ENCODE measurements at places on chromosomes 13 and 19.
A peak's percentile ranks its signal among the peaks of the same experiment; 100 is the strongest.

- DNase-seq, result no peak
Measured at GRCh38 chr19:2330255-2330631, 1.8 kb downstream of the SPPL2B start.

GRCh38 chr19:52981329-52981728, 18.6 kb upstream of the ZNF816 start:
- no peak for DNase-seq

DNA sequence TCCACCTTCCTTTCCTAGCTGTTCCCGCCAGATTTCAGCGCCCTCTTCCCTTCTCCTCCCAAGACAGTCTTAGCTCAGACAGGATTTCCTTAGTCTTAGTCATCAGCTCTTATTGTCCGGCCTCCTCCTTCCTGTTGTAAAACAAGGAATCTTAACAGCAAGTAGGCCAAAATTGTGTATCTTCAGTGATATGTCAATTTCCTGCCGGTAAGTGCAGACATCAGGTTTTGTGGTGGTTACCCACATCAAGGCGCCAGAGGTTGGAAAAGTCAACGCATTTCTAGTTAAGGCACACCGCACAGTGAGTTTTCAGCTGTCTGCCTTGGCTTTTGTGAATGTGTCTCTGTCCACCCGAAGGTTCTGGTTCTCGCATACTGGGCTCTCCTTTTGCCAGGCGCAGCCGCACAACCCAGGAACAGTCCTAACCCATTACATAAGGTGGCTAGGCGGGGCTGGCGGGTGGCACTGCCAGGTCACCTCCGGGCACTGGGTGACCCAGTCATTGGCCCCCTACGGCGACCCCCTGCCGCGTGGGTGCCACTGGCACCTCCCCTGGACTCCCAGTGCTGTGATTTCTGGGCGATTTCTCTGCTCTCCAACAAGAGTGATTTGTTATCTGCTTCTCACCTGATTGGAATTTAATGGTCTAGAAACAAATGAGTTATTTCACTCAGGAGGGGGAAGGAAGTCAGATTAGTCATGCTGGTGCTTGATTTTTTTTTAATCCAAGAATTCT, 12.9 kb downstream of the COL4A2 start:
- DNase-seq, result no peak

- no peak for DNase-seq
Measured at GRCh38 chr13:89061821-89062220, 1390.7 kb downstream of the SLITRK5 start.

- DNase-seq, result no peak
Measured at GRCh38 chr13:40682449-40683240, 16.2 kb upstream of the FOXO1 start.

- no peak for DNase-seq
Measured at GRCh38 chr19:11332822-11333221, 6.6 kb downstream of the RAB3D start.

GRCh38 chr19:55265173-55265572, 6.4 kb upstream of the PPP6R1 start:
- no peak for DNase-seq

- no peak for DNase-seq
Measured at GRCh38 chr13:87122551-87122950, 548.6 kb upstream of the SLITRK5 start.

GRCh38 chr19:23285948-23286347, 35.8 kb upstream of the ZNF724 start:
- no peak for DNase-seq

DNA sequence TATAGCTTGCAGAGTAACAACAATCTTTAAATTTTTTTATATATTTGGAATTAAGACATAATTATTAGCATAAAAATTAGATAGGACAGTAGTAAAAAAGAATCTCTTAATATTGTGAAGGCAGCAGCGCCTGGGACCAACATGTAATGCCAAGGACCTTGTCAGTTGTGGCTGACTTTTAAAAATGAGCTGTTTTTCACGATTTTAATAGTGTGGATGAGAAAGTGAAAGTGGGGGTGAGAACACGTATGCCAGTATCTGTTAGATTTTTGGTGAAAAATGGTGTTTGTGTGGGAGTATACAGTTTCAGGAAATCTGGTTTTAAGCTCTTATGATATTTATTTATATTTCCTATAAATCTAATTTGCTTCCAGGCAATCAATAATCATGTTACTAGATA, 125.2 kb downstream of the LMO7 start:
- DNase-seq, result no peak

- no peak for DNase-seq
Measured at GRCh38 chr13:95199896-95200295, 101.4 kb downstream of the ABCC4 start.

- DNase-seq, result no peak
Measured at GRCh38 chr13:95341441-95341840, 40.2 kb upstream of the ABCC4 start.

DNA sequence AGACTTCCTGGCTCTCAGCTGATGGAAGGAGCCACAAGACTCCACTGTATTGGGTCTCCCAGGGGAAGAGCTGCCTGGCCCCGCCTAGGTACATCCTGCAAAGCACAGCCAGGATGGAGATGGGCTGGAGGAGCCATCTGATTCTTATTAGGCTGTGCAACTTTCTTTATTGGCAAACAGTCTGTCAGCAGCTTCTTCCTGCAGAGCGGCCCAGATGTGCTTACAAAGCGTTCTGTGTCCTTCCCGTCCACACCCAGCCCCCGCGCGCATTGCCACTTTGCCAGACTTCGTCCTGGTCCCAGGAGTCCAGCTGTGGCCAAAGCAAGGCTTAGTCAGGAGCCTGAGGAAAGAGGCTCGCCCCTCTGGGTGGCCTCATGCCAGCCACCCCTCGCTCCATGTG, 409.3 kb downstream of the ZNF536 start:
- DNase-seq, result no peak

DNA sequence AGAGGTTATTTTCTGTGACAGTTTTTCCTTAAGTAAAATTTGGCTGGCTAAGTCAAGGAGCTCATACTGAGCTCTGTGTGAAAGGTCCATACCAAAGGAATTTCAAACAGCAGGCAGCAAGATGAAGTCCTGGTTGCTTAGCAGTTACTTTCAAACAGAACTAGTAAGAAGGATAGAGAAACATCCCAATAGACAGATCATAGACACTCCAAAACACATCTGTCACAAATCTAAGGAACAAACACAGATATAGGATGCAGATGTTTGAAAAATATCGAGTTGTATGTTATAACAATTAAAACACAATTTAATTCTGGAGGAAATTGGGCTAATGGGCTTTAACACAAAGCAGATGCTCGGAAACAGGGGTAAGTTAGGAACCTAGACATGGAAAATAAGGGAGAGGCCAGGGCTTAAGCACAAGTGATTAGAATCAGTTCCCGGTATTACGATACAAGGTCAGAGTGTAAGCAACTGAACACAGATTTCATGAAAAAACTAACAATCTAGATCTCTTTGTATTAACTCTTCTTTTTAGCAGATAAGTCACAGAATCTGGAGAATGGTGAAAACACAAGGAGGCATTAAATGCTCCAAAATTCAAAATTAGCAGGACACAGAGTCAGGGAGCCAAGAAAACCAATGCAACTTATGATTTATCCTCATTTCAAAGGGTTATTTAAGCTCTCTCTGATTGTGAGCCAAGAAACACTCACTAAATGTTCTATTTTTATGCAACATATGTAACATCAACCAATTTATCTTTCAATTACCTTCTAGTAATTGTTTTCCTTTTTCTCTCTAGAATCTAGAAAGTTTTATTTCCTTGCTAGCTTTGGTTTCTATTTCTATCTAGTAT, 1992.9 kb upstream of the PCDH20 start:
- no peak for DNase-seq

DNA sequence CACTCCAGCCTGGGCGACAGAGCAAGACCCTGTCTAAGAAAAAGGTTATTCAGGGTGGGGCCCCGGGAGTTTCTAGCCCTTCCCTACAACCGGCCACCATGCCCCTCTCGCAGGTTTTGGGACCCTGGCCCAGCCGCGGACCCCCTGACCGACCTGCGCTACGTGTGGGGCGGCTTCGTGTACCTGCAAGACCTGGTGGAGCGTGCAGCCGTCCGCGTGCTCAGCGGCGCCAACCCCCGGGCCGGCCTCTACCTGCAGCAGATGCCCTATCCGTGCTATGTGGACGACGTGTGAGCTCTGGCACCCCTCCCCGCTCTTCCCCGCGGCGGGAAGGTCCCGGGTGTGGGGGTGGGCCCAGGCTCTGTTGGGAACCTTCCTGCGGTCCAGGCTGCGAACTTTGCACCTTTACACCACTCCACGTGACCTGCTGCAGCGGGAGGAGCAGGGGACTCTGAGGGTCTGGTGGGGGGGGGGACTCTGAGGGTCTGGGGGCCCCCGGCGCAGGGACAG, 6.3 kb downstream of the ABCA7 start:
- no peak for DNase-seq

DNA sequence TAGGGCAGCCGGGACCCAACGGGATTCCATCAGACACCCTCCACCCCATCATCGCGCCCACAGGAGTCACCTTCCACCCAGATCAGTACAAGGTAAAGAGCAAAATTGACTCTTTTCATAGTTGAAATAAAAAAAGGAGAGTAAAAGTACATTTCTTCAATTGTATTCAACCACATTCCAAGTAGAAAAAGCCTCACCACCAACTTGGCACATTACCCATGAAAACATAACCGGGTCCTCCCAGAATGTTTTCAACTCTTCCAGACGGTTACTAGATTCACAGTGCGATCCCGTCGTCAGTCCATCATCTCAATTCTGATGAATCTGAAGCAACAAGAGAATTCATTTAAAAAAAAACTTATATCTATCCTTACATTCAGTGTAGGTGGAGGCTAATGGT, 125.2 kb downstream of the RAB20 start:
- DNase-seq, result no peak

- no peak for DNase-seq
Measured at GRCh38 chr19:35710784-35711723, 6.7 kb downstream of the ZBTB32 start.

DNA sequence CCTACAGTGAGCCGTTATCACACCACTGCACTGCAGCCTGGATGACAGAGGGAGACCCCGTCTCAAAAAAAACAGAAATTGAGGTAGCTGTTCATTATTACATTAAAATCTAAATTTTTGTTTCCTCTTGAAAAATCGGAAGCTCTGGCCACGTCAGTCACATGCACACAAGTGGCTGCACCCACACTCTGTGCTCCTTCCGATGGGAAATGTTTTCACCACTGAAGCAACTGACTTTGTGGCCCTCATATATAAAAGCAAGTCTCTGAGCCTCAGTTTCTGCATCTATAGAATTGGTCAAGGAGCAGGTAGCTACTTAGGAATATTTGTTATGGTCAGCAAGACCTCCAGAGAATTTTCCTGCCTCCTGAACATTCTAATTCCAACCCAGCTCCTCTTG, 4.5 kb downstream of the LRRC25 start:
- DNase-seq, result no peak

GRCh38 chr13:72141855-72142519, 275.0 kb upstream of the DACH1 start:
- DNase-seq, result no peak

DNA sequence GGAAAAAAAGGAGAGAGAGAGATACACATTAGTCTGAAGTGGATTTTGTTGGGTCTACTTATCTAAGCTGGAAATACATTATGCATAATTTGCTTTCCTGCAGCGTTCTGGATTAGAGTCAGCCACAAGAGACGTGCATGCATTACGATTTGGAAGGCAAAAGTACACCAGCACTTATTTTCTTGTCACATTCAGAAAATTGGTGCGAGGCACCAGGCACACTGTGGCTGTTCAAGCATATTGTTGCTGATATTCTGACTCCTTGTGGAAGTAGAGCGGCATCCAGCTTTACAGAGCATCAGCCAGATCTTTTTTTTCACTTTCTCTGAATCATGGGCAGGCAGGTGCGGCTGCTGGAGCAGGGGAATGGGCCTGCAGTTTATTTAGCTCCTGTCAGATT, 905.6 kb upstream of the SPRY2 start:
- no peak for DNase-seq

GRCh38 chr19:46748325-46749109, 2.3 kb upstream of the STRN4 start:
- DNase-seq, result peak; percentile 13

- no peak for DNase-seq
Measured at GRCh38 chr13:50994651-50995050, 85.1 kb downstream of the RNASEH2B start.

- no peak for DNase-seq
Measured at GRCh38 chr19:12656899-12657571, 9.5 kb downstream of the MAN2B1 start.

DNA sequence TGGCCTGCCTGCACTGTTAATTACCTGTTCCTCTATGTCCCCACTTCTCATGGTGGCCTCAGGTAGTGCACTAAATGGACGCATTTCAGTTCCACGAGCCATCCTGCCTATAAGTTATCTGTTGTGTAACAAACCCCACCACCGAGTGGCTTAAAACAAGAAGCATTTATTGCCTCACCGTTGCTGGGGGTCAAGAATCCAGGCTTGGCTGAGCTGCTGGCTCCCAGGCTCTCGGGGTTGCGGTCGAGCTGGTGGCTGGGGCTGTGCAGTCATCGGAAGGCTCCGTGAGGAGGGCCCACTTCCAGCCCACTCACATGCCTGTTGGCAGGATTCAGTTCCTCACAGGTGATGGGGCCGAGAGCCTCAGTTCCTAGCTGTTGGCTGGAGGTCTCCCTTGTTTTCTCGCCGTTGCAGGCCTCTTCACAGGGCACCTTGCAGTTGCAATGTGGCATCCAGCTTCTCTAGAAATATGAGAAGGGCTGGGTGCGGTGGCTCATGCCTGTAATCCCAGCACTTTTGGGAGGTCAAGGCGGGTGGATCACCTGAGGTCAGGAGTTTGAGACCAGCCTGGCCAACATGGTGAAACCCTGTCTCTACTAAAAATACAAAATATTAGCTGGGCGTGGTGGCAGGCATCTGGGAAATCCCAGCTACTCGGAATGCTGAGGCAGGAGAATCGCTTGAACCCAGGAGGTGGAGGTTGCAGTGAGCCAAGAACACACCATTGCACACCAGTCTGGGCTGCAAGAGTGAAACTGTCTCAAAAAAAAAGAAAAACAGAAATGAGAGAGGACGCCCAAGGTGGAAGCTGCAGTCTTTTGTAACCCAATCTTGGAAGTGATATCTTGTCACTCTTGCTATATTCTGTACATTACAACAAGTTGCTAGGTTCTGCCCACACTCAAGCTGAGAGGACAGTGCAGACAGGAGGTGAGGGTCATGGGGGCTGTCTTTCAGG, 6.5 kb upstream of the PTOV1 start:
- DNase-seq, result no peak

Data from GF-D8 (cell line).